Effector memory CD4-positive, alpha-beta T cell (primary cell): ENCODE measurements at places on chromosomes 16 and 17.

- no peak for DNase-seq
Observed at GRCh38 chr17:68676856-68677255, 75.7 kb upstream of the FAM20A start.

- no peak for DNase-seq
Observed at GRCh38 chr16:84026606-84027005, 16.0 kb downstream of the SLC38A8 start.

GRCh38 chr16:26987597-26988010 lies 79.1 kb upstream of the C16orf82 start:
- no peak for DNase-seq

DNA sequence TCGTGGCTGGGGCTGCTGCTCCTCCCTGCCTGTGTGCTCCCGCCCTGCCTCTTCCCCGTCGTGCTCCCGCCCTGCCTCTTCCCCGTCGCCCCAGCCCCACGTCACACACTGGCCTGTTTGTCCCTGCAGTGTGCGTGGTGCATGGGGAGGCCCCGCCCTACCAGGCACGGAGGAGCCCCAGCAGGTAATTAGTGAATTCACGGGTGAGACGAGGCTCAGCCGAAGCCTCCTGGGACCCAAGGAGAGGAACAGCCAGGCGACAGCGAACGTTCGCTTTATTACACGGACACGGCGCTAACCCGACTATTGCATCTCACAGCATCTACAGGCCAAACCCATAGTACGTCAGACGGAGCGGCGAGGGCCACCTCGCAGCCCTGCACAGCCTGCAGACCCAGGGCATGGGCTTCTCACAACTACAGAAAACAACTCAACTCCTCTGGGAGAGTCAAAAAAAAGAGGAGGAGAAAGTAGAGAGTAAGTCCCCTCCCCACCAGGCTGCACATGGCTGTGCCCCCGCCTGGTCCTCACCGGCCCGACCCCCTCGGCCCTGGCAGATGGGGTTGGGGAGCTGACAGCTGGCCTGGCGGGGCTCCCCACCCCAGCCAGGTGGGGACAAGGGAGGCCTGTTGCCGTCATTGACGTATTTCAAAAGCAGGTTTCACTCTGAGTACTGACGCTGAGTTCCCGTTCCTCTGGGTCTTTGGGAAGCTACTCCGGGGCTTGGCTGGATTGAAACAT lies 4.3 kb upstream of the PABPN1L start:
- no peak for DNase-seq

- no peak for DNase-seq
Observed at GRCh38 chr16:86990451-86990850, 326.7 kb downstream of the C16orf95 start.

DNA sequence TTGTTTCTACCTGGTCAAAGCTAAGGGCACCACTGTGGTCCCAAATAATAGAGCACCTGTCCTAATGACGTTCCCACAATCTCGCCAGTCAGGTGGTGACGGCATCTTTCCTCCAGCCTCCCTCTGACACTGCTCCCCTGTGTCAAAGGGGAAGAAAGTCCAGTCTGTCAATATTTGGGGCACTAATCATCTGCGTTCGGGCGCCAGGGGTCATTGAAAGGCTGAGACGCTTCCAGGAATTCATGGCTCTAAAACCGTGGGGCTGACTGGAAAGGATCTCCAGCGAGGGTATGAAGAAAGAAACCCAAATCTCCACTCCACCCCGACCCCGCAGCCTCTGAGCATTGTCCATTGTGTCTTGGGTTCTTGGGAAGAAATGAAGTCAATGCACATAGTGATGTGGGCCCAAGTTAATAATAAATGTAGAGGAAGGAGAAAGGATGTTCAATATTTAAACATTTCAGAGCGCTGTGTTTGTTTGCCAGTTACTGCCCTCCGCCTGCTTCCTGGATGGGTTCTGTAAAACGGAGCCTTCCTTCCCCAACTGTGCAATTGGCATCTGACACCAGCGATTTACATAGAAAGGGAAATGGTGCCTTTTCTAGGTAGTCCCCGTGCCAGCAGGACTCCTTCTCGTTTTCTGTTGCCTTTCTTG lies 103.2 kb downstream of the SOCS1 start:
- no peak for DNase-seq

DNA sequence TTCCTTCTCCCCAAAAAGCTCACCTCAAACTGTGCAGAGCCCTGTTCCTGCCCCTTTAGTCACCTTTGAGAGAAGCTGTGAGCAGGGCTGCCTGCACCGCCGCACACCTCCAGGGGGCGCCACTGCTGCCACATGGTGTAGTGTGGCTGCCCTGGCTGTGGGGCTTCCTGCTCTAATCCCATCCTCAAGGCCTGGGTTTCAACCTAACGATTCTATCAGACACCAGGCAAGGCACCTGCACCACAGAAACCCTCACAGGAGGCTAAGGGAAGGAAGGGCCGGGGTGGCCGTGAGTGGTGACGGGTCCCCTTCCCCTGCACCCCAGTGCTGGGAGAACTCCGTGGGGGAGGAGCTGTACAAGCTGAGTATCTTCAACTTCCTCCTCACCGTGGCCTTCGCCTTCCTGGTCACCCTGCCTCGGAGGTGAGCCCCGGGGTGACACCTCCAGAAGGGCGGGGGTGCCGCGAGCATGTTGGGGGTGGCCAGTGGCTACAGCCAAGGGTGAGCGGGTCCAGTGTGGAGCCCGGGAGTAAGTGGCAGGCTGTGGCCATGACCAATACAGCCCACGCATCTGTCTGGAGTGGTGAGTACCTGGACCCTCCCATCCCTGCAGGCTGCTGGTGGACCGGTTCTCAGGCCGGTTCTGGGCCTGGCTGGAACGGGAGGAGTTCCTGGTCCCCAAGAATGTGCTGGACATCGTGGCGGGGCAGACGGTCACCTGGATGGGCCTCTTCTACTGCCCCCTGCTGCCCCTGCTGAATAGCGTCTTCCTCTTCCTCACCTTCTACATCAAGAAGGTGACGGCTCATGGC lies 7.0 kb downstream of the TMC8 start:
- DNase-seq = peak; percentile 35
